GM23248 (cell line): ENCODE measurements at places on chromosomes 11 and 22.
A peak's percentile ranks its signal among the peaks of the same experiment; 100 is the strongest.

- DNase-seq, result peak; percentile 89
- H3K36me3 ChIP-seq, result no peaks in the 10 kb centered on the region
- peaks cover 29% of the 10 kb centered on the region for H3K4me1 ChIP-seq
- H3K4me3 ChIP-seq, result peak overlapping the region; percentile 79; the same call in 1 of the 2 replicates
Observed at GRCh38 chr22:37197451-37198257, 9.6 kb upstream of the C1QTNF6 start.

- H3K4me3 ChIP-seq, result no peak overlapping the region
- no peak overlapping the region for H3K27ac ChIP-seq
- H3K36me3 ChIP-seq, result no peaks in the 10 kb centered on the region
- H3K4me1 ChIP-seq, result no peaks in the 10 kb centered on the region
- DNase-seq, result no peak
- H3K27me3 ChIP-seq, result no peaks in the 10 kb centered on the region; the same call in 1 of the 2 replicates
Observed at GRCh38 chr11:27735281-27735680, 35.0 kb upstream of the BDNF start.

GRCh38 chr22:44442186-44442815 is 55.7 kb downstream of the RTL6 start:
- H3K4me3 ChIP-seq, result no peak overlapping the region
- no peaks in the 10 kb centered on the region for H3K4me1 ChIP-seq
- H3K27ac ChIP-seq, result no peak overlapping the region
- DNase-seq, result no peak
- no peaks in the 10 kb centered on the region for H3K27me3 ChIP-seq

- H3K36me3 ChIP-seq, result no peaks in the 10 kb centered on the region
- no peak for DNase-seq
- H3K27ac ChIP-seq, result no peak overlapping the region
- no peaks in the 10 kb centered on the region for H3K27me3 ChIP-seq
Observed at GRCh38 chr22:16854631-16855030, 29.4 kb upstream of the XKR3 start.

- no peak overlapping the region for H3K27ac ChIP-seq
- H3K4me3 ChIP-seq, result no peak overlapping the region
- H3K27me3 ChIP-seq, result no peaks in the 10 kb centered on the region
- no peaks in the 10 kb centered on the region for H3K4me1 ChIP-seq
- H3K36me3 ChIP-seq, result no peaks in the 10 kb centered on the region
Observed at GRCh38 chr11:69370984-69371709, 77.2 kb downstream of the MYEOV start.

DNA sequence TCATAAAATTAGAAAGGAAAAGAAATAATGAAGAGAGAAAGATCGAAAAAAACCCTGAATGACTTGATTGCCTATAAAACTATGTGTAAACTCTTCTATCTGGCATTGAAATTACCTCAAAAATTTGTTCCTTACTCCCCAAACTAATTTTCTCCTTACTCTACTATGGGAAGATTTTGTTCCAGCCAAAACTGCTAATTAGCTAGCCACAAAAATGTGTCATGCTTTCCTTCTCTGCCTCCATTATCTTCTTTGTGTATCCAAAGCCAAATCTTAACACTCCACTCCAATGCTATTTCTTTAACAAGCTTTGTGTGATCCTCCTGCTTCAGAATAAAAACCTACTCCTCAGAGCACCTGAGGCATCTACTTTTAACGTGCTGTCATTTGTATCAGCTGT is 831.2 kb downstream of the METTL15 start:
- no peak overlapping the region for H3K27ac ChIP-seq
- no peak overlapping the region for H3K4me3 ChIP-seq
- no peaks in the 10 kb centered on the region for H3K36me3 ChIP-seq
- H3K4me1 ChIP-seq, result peaks cover 5% of the 10 kb centered on the region
- DNase-seq, result no peak

DNA sequence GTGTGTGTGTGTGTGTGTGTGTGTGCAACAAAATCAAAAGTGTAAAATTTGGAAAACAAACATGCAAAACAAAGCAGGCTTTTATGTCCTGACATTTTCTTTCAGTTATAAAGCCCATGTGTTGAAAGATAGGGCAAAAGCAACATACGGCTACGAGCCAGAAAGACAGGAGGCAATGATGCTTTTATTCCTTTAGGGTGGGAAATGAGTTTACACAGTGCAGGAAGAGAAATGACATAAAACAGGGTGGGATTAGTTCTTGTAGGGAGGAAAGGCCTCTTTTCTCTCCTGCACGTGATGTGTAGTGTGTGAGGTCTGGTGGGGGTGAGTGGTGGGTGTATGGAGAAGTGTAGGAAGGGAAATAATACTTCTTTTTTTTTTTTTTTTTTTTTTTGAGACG is 29.4 kb downstream of the IL18 start:
- no peaks in the 10 kb centered on the region for H3K36me3 ChIP-seq

- H3K27ac ChIP-seq, result no peak overlapping the region
- H3K36me3 ChIP-seq, result no peaks in the 10 kb centered on the region
- no peak overlapping the region for H3K4me3 ChIP-seq
- H3K4me1 ChIP-seq, result no peaks in the 10 kb centered on the region
Observed at GRCh38 chr11:125931668-125932067, 14.2 kb upstream of the VSIG10L2 start.

DNA sequence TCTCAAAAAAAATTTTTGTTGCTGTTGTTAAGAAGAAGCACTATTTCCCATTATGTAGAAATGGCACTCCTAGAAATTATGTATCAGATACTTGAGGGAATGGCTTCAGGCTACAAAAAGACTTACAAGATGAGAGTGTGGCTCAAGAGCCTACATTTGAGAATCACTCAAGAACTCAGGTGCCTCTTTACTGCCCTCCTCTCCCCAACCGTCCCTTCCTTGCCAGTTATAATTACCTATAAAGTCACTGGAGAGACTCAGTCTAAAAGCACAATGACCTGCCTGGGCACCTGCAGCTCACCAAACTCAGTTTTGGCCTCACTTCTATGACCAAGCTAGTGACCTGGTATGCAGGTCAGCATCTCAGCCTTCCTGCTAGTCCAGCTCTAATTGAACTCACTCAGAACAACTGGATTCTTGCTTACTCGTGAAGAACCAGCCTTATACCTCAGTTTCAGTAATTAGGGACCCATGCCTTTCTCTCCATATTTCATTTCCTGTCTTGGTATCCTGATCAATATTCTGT is 41.9 kb upstream of the PPP2R1B start:
- H3K36me3 ChIP-seq, result no peaks in the 10 kb centered on the region; the same call in 1 of the 2 replicates
- H3K4me3 ChIP-seq, result no peak overlapping the region
- DNase-seq, result no peak

DNA sequence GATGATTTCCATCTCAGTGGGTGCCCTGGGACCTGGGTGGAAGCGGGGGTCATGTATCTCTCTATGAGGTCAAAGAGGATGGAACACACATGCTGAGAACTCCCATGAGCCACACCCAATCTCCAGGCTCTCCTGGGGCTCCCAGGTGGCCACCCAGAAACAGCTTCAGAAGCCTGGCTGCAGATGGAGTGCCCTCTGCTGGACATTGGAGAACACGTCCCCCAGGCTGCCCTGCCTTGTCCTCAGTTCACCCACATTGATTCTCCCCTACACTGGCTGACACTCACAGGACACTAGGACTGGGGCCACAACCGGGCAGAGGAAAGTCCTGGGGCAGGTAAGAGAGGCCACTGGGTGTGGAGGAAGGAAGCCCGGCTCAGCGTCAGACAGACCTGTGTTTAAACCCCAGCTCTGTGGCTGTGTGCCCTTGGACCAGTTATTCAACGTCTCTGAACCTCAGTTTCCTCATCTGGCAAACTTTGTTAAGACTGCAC is 4.5 kb upstream of the NOL12 start:
- H3K27me3 ChIP-seq, result no peaks in the 10 kb centered on the region
- peak; percentile 88 for DNase-seq
- H3K4me3 ChIP-seq, result no peak overlapping the region

DNA sequence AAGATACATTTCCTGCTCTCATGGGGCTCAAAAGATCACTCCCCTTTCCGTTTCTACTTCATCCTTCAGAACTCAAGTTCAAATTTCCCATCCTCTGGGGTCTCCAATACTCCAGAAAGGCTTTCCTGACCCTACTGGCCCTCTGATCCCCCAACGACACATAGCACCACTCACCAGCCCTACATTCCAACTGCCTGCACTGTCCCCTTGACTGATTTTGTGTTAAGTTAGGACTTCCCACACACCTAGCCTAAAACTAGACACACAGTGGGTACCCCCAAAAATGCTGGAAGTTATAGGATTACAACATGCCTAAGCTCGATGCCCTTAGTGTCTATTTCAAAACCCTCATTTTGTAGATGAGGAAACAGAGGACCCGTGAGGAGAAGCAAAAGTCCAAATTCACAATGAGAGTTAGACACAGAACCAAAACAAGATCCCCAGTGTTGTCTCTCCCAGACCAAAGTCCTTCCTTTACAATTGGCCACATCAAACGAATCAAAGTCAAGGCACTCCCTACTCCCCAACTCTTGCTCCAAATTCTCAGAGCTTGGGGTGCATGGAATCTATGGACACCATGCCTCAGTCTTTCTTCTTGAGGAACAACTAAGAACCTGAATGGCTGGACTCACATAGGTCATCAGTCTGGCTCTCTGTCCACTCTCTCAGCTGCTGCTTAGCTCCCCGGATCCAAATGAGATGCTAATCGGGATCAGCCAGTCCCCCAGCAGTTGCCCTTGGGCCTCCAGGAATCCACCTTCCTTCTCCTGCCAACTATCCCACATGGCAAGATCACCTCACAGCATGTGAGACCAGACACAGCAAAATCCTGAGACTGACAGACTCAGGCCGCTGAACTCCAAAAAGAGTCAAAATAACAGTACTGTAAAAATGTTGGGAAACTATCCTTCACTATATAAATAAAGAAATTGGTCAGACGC is 1.7 kb downstream of the CLPB start:
- peak; percentile 11 for DNase-seq
- no peaks in the 10 kb centered on the region for H3K36me3 ChIP-seq
- peaks cover 25% of the 10 kb centered on the region for H3K4me1 ChIP-seq
- H3K27ac ChIP-seq, result no peak overlapping the region

- H3K36me3 ChIP-seq, result no peaks in the 10 kb centered on the region
- H3K4me3 ChIP-seq, result peak overlapping the region; percentile 96
- peaks cover 12% of the 10 kb centered on the region for H3K4me1 ChIP-seq
- peak overlapping the region; percentile 92 for H3K27ac ChIP-seq
Observed at GRCh38 chr11:73789279-73789670, 1.6 kb downstream of the MRPL48 start.

DNA sequence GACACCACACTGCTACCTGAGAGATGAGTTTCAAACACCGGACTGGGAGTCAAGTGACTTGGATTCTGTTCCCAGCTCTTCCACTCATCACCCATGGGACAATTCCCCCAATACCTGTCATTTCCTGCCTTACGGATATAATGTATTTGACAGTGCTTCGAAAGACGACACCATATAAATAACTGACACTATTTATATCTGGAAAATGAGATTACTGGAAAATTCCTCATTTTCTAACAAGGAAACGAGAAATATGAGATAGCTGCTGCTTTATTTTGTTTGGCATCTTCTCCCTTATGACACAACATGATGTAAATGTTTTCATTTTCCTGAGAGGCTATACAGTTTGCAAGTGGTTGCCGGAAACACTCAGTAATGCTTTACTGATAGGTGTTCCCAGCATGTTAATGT is 8.6 kb downstream of the HSCB start:
- DNase-seq, result peak; percentile 76
- no peaks in the 10 kb centered on the region for H3K27me3 ChIP-seq
- H3K36me3 ChIP-seq, result peaks cover 20% of the 10 kb centered on the region; the same call in 1 of the 2 replicates
- H3K4me3 ChIP-seq, result peak overlapping the region; percentile 16; the same call in 1 of the 2 replicates

GRCh38 chr11:2325719-2326118 is 23.9 kb downstream of the TSPAN32 start:
- H3K27me3 ChIP-seq, result no peaks in the 10 kb centered on the region
- H3K36me3 ChIP-seq, result no peaks in the 10 kb centered on the region
- peak; percentile 73 for DNase-seq
- no peak overlapping the region for H3K27ac ChIP-seq

GRCh38 chr11:17594686-17595192 is 47.7 kb downstream of the OTOG start:
- H3K36me3 ChIP-seq, result no peaks in the 10 kb centered on the region
- H3K27ac ChIP-seq, result no peak overlapping the region
- H3K4me3 ChIP-seq, result no peak overlapping the region
- no peak for DNase-seq
- H3K4me1 ChIP-seq, result no peaks in the 10 kb centered on the region

GRCh38 chr11:67279589-67280340 is 9.3 kb upstream of the ANKRD13D start:
- H3K36me3 ChIP-seq, result no peaks in the 10 kb centered on the region; the same call in 1 of the 2 replicates
- H3K4me3 ChIP-seq, result no peak overlapping the region
- H3K27ac ChIP-seq, result no peak overlapping the region
- no peak for DNase-seq
- H3K27me3 ChIP-seq, result no peaks in the 10 kb centered on the region

DNA sequence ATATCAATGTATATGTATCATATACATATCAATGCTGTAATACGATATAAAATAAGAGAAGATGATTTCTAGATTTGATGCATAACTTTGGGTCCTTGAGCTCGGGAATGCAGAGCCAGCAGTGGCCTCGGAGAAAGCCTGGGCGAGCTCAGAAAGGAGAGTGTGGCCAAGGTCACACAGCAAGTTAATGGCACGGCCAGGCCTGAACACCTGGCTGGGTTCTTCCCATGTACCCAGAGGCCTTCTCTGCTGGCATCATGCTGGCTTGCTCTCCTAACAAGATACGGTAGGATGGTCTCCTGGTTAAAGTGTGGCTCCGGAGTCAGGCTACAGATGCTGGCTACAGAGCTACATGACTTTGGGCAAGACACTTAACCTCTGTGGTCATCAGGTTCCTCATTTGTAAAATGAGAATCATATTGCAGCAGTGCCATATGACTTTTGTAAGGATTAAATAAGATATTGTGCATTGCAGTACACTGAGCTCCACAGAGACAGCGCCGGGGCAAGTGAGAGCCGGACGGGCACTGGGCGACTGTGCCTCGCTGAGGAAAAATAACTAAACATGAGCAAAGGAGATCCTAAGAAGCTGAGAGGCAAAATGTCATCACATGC is 29.9 kb downstream of the TPST2 start:
- no peak for DNase-seq
- no peak overlapping the region for H3K4me3 ChIP-seq
- H3K4me1 ChIP-seq, result peaks cover 5% of the 10 kb centered on the region; the same call in 1 of the 2 replicates

DNA sequence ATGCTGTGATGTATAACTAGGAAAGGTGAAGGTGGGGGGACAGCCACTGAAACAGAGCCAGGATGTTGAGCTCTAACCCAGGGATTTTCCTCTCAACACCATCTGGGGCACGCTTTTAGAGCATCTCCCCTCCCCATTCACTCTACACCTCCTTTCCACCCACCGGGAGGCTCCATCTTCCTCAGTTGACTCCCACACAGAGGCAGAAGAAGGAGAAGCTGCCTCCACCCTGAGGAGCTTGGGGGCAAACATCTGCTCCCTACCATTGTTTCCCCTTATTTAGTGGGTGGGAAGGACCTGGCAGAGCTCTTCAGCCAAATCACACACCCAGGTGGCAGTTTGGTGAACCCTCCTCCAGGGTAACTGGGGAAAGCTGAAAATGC is 50.0 kb upstream of the ADA2 start:
- DNase-seq, result no peak
- H3K27ac ChIP-seq, result no peak overlapping the region
- no peaks in the 10 kb centered on the region for H3K4me1 ChIP-seq
- H3K4me3 ChIP-seq, result no peak overlapping the region

DNA sequence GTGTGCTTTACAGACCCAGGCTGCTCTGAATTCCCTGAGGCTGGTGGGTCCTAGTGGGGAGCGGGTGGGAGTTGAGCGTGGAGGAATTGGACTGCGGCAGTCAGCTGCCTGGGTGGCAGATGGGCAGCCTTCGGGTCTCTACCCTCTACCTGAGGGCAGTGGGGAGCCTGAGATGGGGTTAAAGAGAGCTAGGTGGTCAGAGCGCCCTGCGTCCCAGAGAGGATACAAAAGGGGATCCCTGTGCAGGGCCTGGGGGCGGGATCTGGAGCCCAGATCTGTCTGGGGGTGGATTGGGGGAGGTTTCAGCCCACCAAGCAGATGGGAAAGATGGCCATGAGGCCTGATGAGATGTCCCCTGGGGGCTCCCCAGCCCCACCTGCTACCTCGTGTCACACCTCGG is 18.2 kb downstream of the KCTD17 start:
- H3K27ac ChIP-seq, result no peak overlapping the region
- H3K36me3 ChIP-seq, result no peaks in the 10 kb centered on the region
- H3K4me1 ChIP-seq, result no peaks in the 10 kb centered on the region
